ENCODE measurements at places on chromosomes 6 and 20. TPM values are rescaled to one million over a fixed set of nuclear protein-coding genes. Genes with fewer than 3 reads are reported as not detected.

- DNase-seq = no peak
Measured at GRCh38 chr20:37288091-37288490, 1.4 kb upstream of the MANBAL start.

GRCh38 chr20:53819973-53820451, 226.4 kb upstream of the ZNF217 start:
- no peak for DNase-seq

The PDE7B gene
- 20.6 TPM for polyA plus RNA-seq

- DNase-seq = no peak
Measured at GRCh38 chr6:157832250-157832967, 9.4 kb downstream of the SNX9 start.

GRCh38 chr6:38248500-38249234, 391.1 kb downstream of the BTBD9 start:
- no peak for DNase-seq

The CHRNA4 gene
- not detected for polyA plus RNA-seq

Measured in endothelial cell of umbilical vein (primary cell).